Activated T-cell treated with anti-CD3 and anti-CD28 coated beads for 48 hours (primary cell): ENCODE measurements at places on chromosomes 3 and 15.

- DNase-seq, result no peak
Measured at GRCh38 chr3:124793054-124793739, 62.9 kb downstream of the UMPS start.

DNA sequence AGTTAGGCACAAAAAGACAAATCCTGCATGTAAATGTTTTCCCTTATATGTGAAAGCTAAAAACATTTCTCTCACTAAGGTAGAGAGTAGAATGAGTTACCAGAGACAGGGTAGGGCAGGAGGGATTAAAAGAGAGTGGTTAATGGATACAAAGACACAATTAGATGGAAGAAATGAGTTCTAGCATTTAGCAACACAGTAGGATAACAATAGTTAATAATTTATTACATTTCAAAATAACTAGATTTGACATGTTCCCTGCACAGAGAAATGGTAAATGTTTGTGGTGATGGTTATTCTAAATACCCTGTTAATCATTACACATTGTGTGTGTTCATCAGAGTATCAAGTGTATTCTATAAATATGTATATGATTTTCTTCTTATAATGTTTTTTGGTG is 1400.7 kb downstream of the OTOL1 start:
- DNase-seq, result no peak

DNA sequence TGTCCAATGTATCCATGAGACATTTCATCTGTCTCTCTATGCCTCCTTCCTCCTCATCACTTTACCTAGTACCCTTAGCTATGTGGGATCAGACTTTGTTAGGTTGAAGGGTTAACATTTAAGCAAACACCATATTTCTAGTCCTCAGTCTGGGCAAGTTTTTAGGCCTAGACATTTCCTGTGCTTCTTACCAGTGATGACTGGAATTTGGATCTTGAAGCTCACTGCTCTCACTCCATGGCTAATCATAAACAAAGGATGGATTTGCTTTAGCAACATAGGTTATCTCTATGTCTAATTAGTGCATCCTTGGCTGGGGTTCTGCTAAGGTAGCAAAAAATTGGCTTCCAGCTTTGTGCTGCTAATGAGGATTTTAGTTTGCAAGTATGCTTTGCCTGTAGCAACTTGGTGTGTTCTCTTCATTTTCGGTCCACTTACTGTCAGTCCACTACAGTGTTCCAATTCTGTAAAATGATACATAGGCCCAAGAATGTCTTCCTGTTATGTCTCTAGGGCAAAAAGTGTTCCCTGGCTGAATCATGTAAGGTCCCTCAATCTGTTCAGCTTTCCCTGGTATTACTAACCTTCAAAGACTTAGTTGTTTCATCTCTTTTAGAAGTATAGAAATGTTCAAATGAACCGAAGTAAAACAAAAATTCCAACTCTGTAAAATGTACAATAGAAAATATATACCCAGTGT is 615.4 kb downstream of the CADM2 start:
- DNase-seq, result no peak

DNA sequence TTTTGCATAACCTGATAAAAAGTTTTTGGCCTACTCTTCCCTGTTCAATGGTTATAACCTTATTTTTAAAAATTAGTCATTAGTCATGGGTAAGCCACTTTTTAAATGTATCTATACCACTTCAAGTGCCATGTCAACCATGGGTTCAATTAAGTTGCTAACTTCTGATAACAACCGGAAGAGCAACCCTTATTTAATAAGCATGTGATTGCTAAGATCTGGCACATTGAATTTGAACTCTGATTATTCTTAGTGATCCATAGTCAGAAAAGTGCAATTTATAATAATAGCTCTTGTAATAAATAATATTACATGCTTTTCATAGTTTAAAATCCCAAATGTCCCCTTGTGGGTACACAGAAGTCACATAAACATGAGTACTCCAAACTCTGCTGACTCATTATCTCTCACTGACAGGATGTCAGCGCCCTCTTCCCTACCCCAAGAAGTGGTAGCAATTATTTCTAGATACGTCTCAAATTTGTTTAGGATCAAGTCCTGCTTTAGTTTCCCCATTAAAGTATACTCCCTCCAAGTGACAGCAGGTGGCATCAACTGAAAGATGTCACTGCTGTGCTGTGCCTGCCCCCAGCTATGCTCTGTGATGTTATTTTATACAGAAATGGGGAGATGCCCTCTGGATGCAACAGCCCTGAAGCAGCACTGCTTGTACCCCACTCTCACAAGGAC is 18.6 kb downstream of the SAMD7 start:
- DNase-seq, result no peak

DNA sequence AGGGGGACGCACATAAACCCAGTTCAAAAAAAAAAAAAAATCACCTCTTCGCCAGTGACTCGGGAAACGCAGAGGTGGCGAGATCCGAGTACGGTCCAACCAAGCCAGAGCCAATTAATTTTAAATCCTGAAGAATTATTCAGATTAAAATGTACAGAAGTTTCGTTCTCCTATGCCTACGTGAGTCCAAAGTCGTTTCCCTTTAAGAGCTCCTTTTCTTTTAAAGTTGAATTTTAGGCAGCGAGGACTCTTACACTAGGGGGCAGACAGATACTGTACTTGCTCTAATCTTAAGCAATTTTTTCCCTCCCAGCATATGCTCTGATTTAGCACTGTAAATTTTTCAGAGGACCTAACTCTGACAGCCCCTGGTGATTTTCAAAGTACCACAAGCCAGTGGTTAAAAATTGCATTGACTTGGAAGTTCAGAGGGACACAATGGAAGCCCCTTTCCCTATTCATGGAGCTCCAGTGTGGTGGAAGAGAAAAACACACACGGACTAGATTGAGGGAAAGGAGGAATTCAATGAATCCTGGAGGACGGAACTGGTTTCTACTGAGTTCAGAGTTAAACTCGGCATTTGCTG is 3.3 kb upstream of the NR2F2 start:
- DNase-seq, result no peak

DNA sequence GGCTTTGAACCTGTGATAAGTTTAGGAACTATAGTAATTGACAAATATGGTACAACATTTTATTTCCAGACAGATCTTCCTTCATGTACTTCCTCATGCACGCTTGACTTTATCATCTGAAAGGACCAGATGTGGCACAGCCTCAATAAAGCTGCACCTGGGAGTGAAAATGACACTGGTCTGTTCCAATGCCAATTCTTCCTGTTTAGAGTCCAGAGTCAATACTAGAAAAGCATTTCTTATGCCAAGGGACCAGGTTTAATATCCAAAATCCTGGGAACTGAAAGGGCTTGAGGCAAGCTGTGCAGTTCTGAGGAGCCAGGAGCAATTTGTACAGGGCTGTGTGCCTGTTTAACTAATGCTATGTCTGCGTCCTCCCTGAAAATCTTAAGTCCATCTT is 15.3 kb downstream of the DPH6 start:
- DNase-seq, result no peak

- DNase-seq, result no peak
Measured at GRCh38 chr15:74964794-74965193, 8.2 kb upstream of the RPP25 start.

DNA sequence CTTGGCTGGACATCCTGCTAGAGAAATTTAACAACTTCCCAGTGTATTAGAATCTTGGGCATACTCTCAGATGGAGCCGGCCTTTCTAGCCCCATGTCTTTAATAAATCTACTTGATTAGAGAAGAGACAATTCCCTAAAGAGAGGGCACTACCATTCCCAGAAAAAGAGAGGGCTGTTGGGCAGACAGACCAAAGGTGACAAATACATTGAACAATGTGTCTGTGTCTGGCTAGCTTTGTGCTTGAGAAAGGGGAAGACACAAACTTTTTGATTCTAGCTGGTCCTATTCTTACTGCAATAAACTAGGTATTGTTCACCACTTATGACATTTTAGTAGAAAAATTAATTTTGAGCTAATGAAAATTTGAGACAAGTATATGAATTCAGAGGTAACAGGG is 57.7 kb downstream of the DUT start:
- DNase-seq, result no peak

DNA sequence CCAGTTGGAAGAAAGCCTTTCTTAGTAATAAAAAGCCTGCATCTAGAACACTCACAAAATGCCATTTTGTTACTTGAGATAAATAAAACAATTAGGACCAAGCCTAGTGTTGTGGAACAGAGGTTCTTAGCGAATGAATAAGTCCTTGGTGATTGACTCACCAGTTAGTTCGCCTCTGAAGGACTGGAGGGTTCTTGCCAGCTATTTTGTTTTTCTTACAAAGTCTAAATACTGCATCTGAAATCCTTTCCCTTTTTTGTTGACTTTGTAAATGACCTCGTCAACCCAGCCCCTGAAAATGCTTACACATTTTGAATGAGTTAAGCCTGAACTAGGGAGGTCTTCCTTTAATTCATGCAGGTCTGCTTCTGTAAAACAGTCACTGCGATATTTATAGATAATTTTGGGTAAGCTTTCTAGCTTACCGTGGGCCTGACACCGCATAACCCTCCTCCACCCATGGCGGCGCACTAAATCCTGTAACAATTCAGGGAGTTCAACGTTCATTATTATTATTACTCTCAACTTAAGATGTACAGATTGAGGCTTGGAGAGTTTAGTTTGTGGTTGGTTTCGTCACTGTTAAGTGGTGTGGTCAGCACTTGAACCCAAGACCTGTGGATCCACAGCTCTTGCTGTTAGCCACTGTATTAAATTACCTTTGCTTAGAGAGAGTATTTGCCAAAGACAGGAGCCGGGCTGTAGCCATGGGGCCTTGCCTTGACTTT is 45.0 kb upstream of the SACM1L start:
- no peak for DNase-seq

DNA sequence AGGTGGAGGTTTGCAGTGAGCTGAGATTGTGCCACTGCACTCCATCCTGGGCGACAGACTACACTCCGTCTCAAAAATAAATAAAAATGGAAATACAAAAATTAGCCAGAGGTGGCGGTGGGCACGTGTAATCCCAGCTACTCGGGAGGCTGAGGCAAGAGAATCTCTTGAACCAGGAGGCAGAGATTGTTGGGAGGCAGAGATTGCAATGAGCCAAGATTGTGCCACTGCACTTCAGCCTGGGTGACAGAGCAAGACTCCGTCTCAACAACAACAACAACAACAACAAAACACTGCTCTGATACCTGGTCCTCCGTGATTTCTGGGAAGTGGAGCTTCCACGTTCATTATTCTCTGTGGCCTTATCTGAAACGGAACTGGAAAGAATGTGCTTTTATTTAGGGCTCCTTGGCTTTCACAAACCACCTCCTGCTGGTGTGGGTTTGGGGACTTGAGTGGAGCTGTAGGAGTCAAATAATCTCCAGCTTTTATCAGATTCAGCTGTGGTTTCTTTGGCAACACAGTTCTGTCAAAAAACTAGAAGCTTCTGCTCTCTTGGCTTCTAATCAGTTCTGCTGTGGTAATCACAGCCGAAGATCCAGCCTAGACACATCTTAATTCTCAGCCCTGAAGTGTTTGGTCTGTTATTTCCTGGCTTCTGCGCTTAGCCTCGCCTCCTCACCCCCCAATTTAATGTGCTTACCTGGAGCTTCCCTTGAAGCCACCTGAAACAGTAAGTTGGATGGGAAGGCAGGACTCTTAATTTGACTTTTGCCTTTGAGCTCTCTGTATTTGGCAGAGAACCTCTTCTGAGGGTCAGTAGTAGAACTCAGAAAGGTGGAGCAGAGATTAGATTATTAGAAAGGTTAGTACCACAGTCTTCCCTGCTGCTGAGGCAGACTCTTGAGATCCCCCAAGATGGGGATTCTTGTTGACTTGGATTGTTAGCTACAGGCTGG is 21.4 kb downstream of the IRAK2 start:
- no peak for DNase-seq

GRCh38 chr3:53593611-53594010 is 99.2 kb downstream of the CACNA1D start:
- no peak for DNase-seq

GRCh38 chr3:87833039-87833377 is 225.8 kb downstream of the CGGBP1 start:
- DNase-seq, result no peak

- DNase-seq, result no peak
Measured at GRCh38 chr3:104676241-104676640, 690.5 kb upstream of the ALCAM start.

DNA sequence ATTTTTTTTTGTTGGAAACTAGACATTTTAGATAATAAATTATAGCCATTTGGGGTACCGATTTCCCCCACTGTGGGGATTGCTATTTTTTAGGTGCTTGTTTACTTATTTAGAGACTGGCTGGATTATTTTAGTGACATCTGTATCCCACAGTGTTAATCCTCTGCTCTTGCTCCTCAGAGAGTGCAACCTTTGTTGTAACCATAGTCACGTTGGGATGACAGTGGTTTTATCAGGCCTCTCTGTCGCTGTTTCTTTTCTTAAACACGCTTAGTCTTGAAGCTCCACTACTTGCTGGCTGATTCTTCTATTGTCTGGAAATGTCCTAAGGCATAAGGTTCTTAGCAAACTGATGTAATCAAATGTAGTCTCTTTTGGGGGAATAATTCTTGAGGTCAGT is 451.6 kb upstream of the SEMA6D start:
- DNase-seq, result no peak

- no peak for DNase-seq
Measured at GRCh38 chr15:44713006-44713966, 2.0 kb downstream of the B2M start.

DNA sequence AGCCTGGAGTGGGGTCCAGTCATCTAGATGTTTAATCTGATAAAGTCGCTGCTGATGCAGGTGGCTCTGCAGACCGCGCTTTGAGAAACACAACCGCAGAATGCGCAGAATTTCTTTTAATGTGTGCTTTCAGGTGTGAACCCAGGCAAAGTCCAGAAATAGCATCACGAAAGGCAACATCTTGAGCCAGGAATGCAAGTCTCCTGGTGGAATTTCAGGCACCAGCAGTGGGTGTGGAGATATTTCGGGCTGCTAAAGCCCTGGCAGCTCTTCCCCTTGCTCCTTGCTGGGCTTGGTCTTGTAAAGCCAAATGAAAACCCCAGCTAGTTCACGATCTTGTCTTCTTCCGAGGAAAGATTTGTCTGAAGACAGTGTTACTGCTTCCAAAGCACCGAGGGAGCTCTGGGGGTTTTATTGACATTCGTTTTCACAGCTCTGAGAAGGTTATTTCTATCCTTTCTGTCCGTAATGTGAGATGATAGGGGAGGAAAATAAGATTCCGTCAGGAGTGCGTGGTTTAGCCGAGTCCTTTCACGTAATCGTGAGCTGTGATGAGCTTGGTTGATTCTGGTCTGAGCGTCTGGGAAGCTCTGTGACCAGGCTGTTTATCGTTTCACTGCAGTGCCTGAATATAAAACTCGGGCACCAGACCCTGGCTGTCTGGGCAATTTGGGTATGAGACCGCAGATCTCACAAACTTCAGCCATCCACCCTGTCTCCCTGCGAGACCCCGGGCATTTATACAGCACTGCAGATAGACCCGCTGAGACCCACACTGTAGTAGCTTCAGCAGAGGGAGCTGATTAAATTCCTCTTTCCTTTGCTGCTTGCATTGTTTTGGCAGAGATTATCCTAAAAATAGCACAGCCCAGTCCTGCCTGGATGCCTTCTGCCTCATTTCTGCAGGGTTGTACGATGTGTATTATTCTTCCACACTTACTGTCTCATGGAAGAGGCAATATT is 67.0 kb upstream of the SLC25A26 start:
- no peak for DNase-seq

DNA sequence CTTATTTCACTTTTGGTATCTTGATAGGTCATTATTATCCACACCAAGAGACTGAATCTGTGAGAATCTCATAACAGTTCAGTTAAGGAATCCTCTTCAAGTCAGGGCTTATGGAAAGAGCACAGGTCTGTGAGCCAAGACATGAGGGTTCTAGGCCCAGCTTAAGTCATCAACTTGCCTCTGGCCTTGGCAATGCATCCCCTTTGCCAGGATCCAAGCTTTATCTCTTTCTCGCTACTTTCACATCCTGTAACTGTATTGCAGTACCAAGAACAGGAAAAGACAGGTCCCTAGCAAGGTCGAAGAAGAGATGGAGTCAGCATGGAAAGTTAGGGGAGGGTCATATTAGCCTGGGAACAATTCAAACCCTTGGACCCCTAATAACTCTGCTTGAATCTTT is 13.5 kb upstream of the APOD start:
- no peak for DNase-seq
